SK-N-DZ (cell line): ENCODE measurements at places on chromosomes 3 and 15.

DNA sequence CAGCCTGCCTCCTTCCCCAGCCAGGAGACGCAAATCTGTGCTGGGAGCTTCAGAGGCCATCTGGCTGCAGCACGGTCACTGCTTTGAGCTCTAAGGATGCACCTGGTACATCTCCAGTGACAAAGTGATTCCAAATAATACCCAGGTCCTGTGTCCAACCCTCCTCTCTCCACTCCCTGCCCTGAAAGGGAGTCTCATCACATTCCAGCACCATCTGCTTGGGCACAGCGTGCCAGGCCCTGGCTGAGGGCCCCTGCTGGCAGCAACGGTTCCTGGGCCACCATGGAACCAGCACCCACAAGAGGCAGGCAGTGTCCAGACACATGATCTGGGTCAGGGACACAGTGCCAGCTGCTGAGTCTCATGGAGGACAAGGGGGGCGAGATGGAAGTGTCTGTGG is 81.3 kb downstream of the MTHFS start:
- no peak for DNase-seq

DNA sequence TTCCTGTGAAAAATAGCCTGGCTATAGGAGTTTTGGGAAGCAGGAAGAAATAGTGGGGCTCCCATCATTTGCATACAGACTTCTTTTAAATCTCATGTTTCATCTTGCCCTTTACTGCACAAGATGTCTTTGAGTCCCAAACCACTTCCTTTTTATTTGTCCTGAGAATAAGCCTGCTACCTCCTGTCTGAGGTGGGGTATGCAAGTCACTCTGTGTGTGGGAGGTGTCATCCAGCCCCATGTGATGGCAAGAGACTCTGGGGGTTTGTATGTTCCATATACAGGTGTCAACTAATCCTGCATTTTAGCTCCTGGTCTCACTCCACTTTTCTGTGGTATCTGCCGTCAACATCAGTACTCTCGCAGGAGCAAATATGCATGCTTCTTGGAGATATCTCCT is 102.0 kb downstream of the OTOL1 start:
- DNase-seq = no peak

GRCh38 chr3:70360979-70361760 is 48.7 kb upstream of the MDFIC2 start:
- DNase-seq = no peak

DNA sequence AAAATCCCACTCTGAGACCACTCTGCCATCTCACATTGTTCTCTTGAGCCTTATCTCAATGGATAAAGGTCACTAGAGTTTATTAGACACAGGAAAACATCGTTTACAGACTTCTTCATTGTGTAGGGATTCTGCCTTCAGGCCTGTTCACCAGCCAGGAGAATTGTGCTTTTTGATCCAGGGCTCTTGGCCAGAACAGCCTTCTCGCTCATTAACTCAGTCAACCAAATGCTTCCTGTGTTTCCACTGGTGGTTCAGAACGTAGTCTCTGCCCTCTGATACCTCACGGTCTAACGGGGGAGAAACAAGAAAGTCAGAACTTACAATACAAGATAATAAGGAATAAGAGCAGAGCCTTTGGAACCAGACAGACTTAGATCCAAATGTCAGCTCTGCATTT is 54.2 kb upstream of the TSEN2 start:
- DNase-seq = no peak

- DNase-seq = no peak
Observed at GRCh38 chr15:68646156-68646555, 67.4 kb downstream of the CORO2B start.
